Cerebellar nuclear complex (tissue), 1 donor: ENCODE measurements at places on chromosomes 13 and 19.

GRCh38 chr19:18234194-18234593, 8.0 kb upstream of the PDE4C start:
- no peak for DNase-seq

DNA sequence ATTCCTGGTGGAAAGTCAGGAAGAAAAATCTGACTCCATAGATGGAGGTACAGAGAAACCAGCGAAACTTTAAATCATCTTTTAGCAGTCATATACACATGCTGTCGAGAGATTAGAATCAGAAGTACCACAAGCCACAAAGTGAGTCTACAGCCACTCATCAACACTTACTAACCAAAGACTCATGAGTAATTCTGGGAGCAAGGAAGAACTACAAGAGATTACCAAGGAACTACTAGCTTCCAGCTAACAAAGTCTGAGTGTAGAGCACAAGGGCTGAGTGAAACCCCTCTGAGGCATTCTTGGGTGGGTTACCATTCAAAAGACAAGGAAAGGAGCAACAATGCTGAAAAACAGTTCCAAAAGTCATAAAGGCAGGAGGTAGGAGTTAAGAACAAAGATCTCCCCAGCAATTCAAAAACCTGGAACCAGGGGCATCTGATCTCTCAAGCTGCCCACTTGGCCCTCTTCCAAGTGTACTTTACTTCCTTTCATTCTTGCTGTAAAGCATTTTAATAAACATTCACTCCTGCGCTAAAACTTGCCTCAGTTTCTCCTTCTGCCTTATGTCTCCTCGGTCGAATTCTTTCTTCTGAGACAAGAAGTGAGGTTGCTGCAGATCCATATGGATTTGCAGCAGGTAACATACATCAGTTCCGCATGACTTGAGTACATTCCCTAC, 13.0 kb downstream of the RBM26 start:
- DNase-seq = no peak

DNA sequence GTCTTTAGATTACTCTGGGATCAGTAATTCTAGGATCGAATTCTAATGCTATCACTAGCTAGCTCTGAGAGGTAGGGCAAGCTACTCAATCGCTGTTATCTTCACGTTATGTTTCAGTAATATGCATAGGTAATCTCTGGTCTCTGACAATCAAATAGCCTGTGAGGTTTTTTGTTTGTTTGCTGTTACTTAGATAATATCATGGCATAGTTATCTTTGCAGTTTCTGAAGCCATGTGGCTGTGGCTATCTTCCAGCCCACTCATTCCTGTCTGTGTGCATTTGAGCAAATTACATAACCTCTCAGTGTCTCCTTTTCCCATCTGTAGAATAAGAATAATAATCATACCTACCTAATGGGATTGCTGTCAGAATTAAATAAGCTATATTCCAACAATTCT, 330.2 kb downstream of the PCDH9 start:
- no peak for DNase-seq

GRCh38 chr19:2462635-2463421, 6.1 kb upstream of the LMNB2 start:
- DNase-seq = peak; percentile 74

DNA sequence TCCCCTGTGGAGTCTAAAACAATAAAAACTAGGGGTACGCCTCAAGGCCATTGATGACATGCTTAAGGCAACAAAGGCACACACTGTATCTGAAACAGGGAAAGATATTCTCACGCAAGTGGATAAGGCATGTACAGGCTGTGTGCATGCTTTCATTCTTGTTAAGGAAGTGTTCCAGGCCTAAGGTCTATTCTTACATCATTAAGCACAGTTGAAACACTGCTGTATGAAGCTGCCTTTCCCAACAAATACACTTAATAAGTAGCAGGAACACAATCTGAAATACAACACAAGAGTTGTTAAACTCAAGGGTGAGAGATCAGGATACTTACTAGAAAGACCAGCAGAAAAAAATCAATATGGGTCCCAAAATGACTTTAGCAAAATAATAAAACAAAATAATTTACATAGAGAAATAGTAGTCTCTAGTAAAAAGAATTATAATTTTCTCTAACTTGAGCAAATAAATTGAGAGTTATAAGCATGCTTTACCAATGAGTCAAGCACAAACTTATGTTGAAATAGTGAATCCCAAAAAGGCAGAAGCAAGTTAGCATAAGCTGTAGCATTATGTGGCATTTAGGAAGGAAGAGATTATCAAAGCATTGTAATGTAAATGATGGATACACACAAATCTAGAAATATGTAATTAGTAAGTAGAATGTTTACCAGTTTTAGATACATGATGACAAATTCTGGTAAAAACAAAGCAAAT, 796.9 kb downstream of the SLITRK1 start:
- no peak for DNase-seq
